ENCODE measurements at places on chromosomes 2 and 18.

GRCh38 chr2:189020179-189020578 is 46.0 kb downstream of the COL3A1 start:
- no peak for DNase-seq

DNA sequence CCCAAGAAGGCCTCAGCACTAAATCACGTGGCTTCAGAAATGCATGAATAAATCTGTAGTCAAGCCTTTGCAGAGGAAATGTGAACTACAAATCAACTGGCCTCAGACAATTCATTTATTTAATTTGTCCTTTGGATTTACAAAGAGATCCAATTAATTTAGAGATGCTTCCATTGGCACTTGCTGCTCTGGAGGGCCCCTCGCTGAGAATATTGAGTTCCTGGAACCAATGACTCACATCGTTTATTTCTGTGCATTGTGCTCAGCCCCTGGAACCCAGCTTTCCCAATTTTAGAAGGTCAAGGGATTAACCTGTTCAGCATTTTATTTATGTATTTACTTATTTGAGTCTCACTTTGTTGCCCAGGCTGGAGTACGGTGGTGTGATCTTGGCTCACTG is 47.2 kb upstream of the MGAT4A start:
- no peak for DNase-seq

GRCh38 chr2:104812286-104812685 is 41.6 kb upstream of the POU3F3 start:
- no peak for DNase-seq

- DNase-seq: no peak
Measured at GRCh38 chr18:23953984-23954383, 60.6 kb upstream of the TTC39C start.

DNA sequence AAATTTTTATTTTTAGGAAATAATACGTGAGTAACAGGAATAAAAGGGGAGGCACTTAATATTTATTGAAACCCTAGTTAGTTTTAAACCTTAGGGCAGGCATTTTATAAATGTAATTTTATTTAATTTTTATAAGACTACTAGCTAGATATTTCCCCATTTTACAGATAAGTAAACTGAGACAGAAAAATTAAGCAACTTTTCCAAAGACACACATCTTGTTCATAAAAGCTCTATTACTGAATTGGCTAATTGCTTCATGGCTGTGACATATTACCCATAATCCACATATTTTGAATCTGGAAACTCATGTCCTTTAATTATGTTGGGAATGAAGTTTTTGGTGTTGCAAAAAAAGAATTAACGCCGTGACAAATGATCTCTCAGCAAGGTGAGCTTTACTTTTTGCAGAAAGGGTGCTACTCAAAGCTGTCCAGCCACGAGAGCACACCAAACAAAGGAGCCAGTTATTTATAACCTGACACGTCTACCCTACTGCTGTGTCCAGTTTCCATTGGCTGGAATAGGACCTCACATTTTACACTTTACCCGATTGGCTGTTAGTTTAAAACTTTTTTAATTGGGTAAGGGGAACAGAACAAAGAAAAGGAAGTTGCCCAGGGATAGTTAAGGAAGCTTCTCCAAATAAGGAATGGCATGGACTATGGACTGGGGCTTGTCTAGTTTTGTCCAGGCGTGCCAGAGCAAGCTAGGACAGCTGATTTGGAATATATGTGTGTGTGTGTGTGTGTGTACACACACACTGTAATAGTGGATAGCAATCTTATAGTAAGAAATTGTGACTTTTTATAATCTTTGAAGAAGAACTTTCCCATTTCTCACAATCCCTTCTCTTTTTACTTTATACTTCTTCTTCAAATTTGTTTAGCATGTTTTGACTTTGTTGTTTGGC is 54.2 kb downstream of the COMMD1 start:
- no peak for DNase-seq

DNA sequence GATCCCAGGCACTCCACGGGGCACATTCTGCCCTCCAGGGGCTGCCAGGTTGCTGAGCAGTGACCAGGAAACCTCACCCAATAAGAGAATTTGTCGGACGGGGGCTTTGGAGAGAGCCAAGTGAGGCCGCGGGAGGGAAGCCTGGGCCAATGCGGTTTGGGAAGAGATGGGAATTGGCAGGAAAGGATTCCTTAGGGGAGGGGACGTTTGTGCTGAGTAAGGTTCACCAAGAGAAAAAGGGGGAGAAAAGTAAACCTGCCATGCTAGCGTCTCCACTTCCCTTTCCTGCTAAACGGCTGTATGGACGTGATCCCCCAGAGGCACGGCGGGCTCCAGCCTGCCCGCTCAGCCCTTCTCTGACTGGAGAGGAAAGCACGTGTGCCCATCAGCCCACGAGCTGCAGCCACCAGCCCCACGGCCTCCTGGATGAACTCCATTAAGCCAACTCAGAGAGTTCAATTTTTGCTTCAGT is 194.4 kb upstream of the ID2 start:
- DNase-seq: no peak

- DNase-seq: no peak
Measured at GRCh38 chr2:209367075-209367747, 56.6 kb upstream of the MAP2 start.

- DNase-seq: no peak
Measured at GRCh38 chr2:121479882-121480522, 50.7 kb upstream of the RNU4ATAC start.

- no peak for DNase-seq
Measured at GRCh38 chr18:46555724-46556123, 101.3 kb downstream of the LOXHD1 start.

- no peak for DNase-seq
Measured at GRCh38 chr2:1150724-1151511, 200.3 kb downstream of the SNTG2 start.

- DNase-seq: no peak
Measured at GRCh38 chr18:23701017-23701416, 11.8 kb downstream of the LAMA3 start.

DNA sequence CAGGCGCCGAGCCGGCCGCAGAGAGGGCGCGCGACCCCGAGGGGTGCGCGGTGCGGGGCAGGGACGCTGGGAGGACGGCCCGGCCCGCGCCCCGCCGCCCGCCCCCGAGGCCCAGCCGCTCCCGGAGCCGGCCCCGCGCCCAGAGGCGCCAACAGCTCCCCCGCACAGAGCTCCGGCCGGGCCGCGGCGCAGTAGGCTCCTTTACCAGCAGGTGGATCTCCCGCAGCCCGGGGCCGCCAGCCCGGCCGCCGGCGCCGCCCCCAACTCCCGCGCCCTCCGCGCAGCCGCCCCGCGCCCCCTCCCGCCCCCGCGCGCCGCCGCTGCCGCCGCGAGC is 258 bp downstream of the MGAT4A start:
- DNase-seq: no peak

DNA sequence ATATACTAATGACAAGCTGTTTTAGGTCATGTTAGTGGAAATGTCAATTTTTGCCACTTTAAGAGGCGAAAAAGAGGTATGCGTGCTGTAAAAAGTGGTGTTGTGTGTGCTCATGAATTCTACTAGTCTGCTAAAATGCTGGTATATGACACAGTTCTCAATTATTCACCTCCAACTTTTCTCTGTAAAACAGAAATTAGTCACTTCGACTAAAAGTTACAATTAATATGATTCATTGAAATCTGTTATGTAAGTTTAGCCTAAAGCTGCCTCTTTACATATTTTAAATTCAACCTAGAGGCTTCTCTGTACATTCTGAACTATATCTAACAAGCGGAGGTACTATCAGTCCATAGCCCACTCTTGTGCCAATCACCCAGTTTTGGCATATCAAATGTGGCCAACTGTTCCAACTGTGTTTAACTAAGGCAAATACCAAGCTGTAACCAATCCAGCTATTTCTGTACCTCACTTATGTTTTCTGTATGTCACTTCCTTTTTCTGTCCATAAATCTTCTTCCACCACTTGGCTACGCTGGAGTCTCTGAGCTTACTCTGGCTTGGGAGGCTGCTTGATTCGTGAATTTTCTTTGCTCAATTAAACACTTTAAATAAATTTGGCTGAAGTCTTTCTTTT is 20.8 kb downstream of the BAZ2B start:
- DNase-seq: no peak

DNA sequence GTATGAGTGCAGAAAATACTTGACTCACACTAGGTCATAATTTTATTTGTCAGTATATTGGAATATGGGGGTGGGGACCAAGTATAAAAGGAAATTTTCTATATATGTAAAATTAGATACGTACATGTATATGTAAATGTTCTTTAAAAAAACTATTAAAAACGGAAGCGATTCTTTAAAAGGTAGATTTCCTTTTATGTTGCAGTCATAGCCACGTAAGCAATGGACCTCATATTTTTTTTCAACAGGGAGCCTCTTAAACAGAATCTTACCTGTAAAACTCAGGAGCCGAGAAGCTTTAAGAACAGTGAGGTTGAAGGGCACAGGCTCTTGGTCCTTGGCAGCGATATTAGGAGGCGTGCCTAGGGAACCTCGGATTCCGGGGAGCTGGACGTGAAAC is 3.3 kb downstream of the RHBDD1 start:
- DNase-seq: no peak

GRCh38 chr2:238573065-238573778 is 146.5 kb downstream of the ASB1 start:
- DNase-seq: no peak

DNA sequence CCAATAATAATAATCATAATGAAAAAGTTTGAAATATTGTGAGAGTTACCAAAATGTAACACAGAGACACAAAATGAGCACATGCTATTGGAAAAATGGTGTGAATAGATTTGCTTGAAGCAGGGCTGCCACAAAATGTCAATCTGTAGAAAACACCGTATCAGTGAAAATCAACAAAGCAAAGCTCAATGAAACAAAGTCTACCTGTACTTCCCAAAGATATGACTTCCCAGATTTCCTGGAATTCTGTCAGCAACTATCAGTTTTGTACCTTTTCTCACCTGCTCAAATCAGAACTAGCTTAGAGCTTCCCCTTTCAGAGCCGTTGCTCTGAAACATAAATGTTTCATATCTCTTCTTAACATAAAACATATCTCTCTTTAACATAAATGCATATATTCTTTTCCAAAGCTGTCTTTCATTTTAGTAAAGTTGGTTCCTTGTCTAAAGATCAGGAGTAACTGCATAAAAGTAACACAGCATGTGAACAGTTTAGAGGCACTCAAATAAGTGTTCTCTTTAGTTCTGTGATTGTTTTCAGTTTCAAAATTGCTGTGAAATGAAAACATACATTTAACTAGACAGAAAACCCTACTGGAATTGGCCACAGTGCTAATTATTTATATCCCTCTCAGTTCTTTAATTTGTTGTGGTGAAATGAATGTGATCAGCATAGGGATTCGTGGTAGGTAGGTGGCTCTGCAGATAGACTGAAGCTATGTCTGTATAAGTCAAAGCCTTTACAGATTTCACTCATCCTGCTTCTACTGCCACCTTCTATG is 262.5 kb downstream of the KCNJ3 start:
- no peak for DNase-seq

DNA sequence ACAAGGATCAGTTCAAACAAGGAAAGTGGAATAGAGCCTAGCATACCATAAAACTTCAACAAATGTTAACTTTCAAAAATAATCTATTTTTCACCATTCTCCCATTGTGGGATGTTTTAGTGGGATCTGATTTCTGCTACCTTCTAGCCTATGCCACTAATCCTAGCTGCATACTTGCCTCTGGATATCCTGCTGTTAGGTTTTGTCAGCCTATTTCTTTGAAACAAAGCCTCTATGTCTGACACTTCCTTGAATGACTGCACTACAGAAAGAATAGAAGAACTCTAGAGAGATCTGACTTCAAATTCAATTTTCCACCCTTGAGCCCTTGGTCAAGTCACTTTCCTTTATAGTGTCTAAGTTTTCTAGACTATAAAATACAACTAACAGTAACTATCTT is 291.5 kb downstream of the PTH2R start:
- DNase-seq: no peak

- no peak for DNase-seq
Measured at GRCh38 chr2:224802407-224802806, 86.2 kb upstream of the CCDC195 start.

DNA sequence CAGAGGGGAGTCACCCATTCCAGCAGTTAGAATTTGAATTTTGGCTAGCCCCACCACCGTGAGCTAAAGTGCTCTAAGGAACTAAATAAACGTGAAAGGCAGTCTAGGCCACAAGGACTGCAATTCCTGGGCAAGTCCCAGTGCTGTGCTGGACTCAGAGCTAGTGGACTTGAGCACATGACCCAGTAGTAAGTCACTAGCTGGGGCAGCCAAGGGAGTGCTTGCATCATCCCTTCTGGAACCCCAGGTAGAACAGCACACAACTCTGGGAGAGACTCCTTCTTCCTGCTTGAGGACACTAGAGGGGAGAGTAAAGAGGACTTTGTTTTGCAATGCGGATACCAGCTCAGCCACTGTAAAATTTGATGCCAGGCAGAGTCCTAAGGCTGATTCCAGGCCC is 672.2 kb downstream of the CPS1 start:
- DNase-seq: no peak

GRCh38 chr2:23803965-23804542 is 122.9 kb downstream of the ATAD2B start:
- no peak for DNase-seq

GRCh38 chr2:111900859-111901258 is 2.5 kb downstream of the MERTK start:
- DNase-seq: no peak

Data from activated effector memory CD4-positive, alpha-beta T cell treated with Interleukin-2 at 50 U/mL for 16 hours (primary cell).